ENCODE measurements at places on chromosomes 6 and 20.

- no peak for DNase-seq
Measured at GRCh38 chr6:25497383-25498040, 154.5 kb upstream of the SCGN start.

- DNase-seq, result no peak
Measured at GRCh38 chr6:136618086-136618485, 67.9 kb upstream of the MAP7 start.

DNA sequence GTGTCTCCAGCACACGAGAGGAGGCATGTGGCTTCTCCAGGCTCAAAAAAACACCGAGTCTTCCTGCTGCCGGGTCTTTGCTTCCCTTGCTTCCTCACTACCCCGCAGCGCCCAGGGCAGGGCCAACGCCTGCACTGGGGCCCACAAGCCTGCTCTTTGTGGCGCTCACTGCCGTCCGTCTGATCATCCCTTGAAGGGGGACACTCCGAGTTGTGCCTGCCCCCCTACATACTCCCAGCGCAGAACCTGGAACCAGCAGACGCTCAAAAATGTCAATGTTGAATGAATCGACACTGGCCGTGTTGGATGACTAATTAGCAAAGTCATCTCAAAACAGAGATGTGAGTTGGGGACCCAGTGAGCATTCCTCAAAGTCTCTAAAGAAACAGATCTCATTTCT, 8.1 kb upstream of the ARFGAP1 start:
- DNase-seq, result no peak

DNA sequence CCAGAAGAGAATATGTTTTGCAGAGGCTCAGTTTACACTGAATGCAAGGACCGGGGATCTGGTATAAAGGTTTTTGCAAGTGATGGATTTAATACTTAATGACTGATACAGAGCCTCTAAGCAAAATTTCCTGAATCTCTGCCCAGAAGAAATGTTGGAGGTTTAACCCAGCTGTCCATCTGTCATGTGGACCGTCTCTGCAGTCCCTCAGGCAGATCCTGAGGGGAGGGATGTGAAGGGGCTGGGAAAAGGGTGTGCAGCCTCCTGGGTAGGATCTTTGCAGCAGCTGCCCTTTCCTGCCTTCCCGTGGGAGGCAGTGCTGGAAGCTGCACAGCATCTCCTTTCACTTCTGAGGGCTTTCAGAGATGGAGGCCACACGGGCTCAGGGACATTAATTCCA, 207.0 kb downstream of the SLC24A3 start:
- no peak for DNase-seq

DNA sequence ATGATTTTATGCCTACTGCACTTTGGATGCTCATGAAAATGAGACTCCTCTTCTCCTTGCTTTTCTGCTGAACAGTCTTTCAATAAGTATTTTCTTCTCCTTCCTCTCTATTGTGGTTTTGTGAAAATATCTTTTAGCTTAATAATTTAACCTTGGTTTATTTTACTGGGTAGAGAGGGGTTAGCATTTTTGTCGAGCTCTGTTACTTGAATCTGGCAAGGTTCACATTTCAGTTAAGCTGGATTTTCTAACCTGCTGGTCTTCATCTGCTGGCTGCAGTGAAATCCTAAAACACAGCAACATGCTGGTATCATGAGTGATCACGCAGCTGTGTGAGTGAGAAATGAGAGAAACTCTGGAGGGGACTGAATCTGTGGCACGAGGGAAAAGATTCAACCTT, 222.7 kb upstream of the NOX3 start:
- DNase-seq, result no peak

- DNase-seq, result no peak
Measured at GRCh38 chr6:169212436-169212835, 41.2 kb downstream of the THBS2 start.

DNA sequence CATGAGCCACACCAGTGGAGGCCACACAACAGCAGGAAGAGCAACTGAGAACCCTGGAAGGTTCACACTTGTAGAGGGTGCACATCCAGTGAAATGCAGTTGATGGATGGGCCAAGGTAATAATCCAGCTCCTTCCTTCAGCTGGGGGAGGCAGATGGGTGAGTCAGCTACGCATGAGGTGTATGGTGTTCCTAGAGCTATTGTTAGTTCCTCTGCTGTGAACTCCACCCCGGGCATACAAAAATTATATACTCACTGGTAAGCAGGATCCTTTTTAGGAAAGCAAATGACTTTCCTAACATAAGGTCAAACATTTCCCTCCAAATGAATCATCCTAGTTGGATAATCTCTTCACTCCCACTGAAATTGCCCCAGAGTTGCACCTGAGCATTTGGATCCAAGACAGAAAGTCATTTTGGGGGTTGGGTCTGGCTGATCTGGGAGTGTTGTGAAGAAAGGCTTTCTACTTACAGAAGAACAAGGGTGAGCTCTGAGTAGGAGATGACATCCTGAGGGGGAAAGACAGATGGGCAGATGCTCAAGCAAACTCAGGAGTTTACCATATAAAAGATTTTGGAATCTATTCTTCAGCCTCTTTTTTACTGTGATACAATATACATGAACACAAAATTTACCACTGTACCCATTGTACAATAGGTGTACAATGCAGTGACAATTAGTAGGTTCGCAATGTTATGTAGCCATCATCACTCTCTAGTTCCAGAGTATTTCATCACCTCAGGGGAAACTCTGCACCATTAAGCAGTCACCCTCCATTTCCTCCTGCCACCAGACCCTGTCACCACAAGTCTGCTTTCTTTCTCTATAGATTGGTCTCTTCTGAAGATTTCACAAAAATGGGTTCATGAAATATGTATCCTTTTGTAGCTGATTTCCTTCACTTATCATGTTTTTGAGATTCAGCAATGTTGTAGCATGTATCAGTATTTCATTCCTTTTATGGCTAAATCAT, 11.1 kb downstream of the HLA-F start:
- DNase-seq, result no peak

- DNase-seq, result no peak
Measured at GRCh38 chr6:169343886-169344749, 90.5 kb upstream of the THBS2 start.

DNA sequence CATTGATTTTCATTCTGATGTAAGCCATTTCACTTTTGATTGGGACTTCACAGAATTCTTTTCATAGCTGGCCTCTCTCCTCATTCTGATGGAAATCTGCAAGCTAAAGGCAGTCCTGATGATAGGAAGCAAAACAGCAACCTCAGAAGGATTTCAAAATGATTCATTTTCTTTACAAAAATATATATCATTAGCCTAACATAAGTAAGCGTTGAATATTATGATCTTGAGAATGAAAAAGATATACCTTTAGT, 143.1 kb upstream of the GJE1 start:
- DNase-seq, result no peak

- no peak for DNase-seq
Measured at GRCh38 chr6:105968603-105969333, 117.4 kb upstream of the PRDM1 start.

- DNase-seq, result no peak
Measured at GRCh38 chr20:33827634-33828325, 16.6 kb downstream of the CHMP4B start.

DNA sequence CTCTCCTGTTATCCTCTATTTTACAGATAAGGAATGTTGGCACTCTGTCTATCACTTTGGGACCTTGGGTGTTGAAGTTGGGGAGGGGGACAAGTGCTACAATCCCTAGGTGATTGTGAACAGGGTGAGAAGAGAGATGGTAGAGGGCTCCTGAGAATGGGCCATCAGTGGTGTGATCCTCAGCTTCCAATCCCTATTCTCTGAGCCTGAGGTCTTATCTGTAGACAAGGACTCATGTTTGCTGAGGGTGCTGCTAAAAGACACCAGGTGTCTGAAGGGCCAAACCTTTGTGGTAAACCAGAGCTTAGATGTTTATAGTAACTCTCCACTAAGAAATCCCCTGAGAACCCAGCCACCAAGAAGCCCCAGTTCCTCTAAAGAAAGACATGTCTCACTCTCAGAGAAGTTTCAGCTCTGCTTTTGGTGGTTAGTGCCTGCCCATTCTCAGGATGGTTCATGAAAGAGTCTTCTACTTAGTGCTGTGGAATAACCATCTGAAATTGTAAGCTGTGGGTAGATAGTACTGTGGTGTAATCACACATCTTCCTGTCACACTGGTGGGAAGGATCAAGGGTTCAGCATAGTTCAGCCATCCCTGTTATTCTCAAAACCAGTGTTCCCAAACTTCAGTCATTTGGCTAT, 58.2 kb upstream of the IL20RA start:
- no peak for DNase-seq

GRCh38 chr6:34914358-34914757, 25.3 kb downstream of the ANKS1A start:
- no peak for DNase-seq

- DNase-seq, result no peak
Measured at GRCh38 chr20:49956689-49957088, 20.5 kb downstream of the RNF114 start.

DNA sequence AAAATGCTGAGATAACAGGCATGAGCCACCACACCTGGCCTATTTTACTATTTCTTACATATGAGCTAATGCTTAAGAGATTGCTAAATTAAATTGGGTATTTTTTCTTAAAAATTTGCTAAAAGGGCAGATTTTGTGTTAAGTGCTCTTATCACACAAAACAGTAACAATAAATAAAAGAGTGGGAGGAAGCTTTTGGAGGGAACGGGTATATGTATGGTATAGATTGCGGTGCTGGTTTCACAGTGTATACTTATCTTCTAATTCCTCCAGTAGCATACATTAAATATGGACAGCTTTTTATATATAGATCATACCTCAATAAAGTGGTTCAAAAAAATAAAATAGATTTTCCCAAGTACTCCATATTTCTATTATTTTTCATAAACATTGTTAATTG, 39.4 kb upstream of the FABP7 start:
- DNase-seq, result no peak

DNA sequence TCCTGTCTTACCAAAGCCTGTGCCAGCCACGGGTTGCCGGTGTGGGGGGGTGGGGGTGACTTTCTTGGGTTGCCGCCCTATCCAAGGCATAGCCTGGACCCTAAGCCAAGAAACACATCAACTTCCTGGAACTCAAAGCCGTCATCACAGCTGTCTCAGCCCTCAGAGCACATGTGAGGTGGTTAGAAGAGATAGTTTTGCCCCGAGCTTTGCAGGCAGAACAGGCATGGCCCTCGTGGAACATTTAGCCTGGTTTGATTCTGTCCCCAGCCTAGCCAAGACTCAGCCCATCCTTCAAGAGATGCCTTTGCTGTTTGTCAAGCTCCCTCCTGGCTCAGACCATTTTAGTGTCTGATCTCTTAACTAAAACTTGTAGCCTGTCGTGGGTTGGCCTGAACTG, 64.9 kb downstream of the RREB1 start:
- no peak for DNase-seq

GRCh38 chr6:47146431-47147174, 104.5 kb upstream of the ADGRF1 start:
- DNase-seq, result no peak

DNA sequence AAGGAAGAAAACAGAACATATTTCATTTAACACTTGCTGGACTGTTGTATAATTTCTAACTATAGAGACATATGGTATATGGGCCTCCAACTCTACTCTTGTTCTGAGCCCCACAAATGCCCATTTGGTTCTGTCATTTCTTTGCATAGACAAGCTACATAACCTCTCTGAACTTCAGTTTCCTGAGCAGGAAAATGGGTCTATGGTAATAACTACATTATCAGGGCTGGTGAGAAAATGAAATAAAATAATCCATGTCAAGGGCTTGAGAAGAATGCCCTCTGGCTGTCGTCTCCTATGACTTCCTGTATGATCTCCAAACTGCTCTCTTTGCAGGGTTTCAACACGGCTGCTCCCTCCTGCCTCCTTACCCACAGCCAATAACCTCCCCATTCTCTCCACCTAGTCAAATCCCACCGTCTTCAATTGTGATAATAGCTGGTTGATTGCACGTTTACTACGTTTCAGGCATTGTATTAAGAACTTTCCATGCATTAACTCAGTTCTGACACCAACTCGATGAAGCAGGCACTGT, 12.0 kb downstream of the ZCCHC3 start:
- DNase-seq, result no peak

DNA sequence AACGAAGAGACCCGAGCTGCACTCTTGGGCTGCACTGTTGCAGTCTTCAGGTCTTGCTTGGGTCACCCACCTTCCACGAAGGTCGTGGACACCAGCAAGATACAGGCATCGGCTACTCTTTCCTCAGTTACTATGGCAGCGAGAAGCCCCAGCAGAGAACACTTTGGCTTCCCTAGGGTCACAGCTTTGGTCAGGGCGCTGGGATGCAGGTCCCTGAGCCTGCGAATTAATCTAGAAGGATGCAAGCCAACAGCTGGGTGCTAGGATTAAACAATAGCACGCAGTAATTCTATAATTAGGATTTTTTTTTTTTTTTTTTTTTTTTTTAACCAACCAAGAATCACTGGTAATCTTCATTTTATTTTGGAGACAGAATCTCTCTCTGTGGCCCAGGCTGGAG, 2.1 kb downstream of the KHDC3L start:
- DNase-seq, result no peak

- no peak for DNase-seq
Measured at GRCh38 chr20:4817230-4817671, 95.5 kb downstream of the PRND start.

- no peak for DNase-seq
Measured at GRCh38 chr6:150813319-150813992, 52.0 kb upstream of the MTHFD1L start.

DNA sequence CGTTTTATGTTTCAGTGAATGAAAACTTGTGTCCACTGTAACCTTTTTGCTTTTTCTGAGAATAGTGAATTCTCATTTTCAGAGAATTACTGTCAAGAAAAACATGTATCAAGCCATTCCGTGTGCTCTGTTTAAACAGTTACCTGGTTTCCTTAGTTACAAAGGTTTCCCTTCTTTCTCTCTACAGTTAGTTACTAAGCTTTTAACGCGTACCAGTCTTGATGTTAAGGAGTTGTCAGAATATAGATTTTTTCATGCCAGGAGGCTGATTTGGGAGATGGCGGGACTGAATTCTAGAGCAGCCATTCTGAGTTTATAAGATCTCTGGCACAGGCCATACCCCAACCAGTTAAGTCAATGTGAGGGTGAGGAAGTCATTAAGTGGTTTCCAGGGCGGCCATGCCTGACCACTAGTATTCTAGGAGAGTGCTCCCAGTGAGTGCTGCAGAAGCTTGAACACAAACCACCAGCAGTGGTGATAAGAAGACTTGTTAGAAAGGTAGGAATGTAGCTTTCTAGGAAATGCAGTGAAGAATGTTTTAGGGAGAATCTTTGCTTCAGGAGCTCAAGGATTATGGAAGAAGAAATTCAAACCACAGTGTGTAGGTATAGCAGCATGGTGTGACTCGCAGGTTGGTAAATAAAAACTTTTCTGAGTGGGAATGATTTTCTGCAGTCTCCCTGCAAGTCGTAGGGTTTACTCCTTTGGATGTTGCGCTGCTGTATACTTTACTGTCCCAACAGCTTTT, 112.9 kb downstream of the JARID2 start:
- no peak for DNase-seq

DNA sequence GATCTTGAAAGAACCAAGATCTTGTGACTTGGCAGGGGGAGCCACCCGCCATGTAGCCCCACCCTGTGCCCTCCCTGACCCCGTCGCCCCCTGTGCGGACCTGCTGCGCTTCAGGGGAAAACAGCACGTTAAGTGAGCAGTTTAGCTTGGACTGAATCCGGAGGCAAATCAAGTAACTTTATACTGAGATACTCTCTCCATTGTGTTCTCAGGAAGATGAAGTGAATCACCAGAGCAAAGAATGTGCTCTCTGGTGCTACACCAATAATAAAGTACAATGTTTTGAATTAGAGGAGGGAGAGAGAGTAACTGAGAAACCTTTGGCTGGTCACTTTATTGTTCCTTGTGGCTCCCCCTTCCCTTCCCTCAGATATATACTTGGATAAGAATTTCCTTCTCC, 83.4 kb downstream of the TXNDC5 start:
- DNase-seq, result no peak

GRCh38 chr20:41696428-41696827, 78.3 kb upstream of the CHD6 start:
- DNase-seq, result no peak

Data from breast epithelium (tissue), 4 donors.